ENCODE measurements at places on chromosomes 7 and 10. TPM values are rescaled to one million over a fixed set of nuclear protein-coding genes. Genes with fewer than 3 reads are reported as not detected.

JAKMIP3 gene
- under 0.01 TPM for total RNA-seq

ASAH2 gene
- total RNA-seq, result 0.38 TPM

RASA4 gene
- total RNA-seq, result 13.1 TPM

MBL2 gene
- not detected for total RNA-seq

GSTO2 gene
- 0.51 TPM for total RNA-seq

GIMAP8 gene
- 157 TPM for total RNA-seq
